ENCODE measurements at places on chromosomes 13 and 19. TPM values are rescaled to one million over a fixed set of nuclear protein-coding genes. Genes with fewer than 3 reads are reported as not detected.

Gene TPTE2
- not detected for total RNA-seq

Gene LRP3
- 0.14 TPM for total RNA-seq

- H3K4me3 ChIP-seq = no peak overlapping the region
- H3K27ac ChIP-seq = no peak overlapping the region
- DNase-seq = no peak
- H3K4me1 ChIP-seq = no peaks in the 10 kb centered on the region
- H3K36me3 ChIP-seq = no peaks in the 10 kb centered on the region
Observed at GRCh38 chr13:76816394-76816793, 69.8 kb downstream of the KCTD12 start.

GRCh38 chr13:101649488-101650126, 197.1 kb downstream of the ITGBL1 start:
- no peaks in the 10 kb centered on the region for H3K4me1 ChIP-seq
- H3K27me3 ChIP-seq = peaks cover 10% of the 10 kb centered on the region
- H3K27ac ChIP-seq = no peak overlapping the region
- no peaks in the 10 kb centered on the region for H3K36me3 ChIP-seq
- H3K4me3 ChIP-seq = no peak overlapping the region
